ENCODE measurements at places on chromosomes 1 and 21.
A peak's percentile ranks its signal among the peaks of the same experiment; 100 is the strongest.

DNA sequence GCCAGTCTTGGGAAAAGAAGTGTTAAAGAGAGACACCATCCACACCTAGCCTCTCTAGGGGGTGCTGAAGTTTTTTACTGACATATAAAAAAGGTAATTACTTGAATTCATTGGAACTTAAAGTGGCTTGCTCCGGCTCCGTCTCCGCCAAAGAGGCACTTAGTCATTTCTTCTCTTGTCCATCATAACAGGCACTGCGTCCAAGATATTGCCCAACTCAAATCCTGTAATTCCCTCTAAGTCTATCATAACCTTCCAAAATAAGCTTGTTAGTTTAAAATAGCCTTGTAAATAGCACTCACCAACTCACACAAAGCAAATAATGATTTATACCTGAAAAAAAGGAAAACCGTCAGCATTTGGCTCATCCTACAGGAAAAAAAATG, 160.5 kb downstream of the ZBTB18 start:
- DNase-seq = no peak

DNA sequence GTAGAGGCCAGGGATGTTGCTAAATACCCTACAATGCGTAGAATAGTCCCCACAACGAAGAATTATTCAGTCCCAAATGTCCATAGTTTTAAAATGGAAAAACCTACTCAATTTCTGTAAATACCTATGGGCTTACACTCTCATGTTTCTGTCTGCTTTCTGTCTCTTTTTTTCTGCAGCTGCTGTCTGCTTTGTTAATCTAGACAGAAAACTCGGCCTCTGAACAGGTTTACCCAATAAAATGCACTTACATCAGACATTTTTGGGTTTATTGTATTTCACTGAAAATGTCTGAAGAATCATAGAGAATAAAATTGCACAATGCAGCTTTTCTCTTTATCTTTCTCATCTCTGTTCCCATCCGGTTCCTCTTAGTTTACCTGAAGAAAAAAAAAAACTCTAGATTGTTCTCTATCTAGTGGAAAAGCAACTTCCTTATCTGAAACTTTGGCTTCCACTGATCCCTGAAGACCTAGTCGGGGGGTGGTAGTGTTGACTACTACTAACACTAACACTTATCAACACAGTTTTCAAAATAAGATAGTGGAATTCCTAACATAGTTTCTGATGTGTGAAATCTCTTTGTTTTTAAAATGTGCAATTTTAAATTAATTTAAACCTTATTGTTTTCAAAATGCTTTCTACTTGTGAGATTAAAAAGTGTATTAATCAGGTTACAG, 76.9 kb upstream of the CCDC190 start:
- no peak for DNase-seq

DNA sequence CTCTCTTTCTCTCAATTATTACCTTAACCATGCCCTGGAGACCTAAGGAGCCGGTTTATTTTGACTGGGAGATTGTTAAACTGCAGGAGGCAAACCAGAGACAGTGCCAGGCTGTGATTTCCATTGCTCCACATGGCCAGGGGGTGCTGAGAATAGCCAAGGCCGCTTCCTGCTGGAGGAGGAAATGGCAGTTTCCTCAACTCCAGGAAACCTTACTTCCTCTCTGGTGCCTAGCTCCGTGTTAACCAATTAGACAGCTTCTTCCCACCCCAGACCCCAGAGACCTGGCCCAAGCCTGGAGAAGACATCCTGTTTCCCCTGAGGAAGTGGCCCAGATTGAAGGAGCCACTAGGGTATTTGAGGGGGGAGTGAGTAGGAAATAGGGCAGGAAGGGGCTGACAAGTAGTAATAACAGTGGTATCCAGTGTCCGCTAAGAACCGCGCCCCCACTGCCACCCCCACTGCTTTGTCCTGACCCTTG, 161.2 kb downstream of the PLPP3 start:
- DNase-seq = no peak

DNA sequence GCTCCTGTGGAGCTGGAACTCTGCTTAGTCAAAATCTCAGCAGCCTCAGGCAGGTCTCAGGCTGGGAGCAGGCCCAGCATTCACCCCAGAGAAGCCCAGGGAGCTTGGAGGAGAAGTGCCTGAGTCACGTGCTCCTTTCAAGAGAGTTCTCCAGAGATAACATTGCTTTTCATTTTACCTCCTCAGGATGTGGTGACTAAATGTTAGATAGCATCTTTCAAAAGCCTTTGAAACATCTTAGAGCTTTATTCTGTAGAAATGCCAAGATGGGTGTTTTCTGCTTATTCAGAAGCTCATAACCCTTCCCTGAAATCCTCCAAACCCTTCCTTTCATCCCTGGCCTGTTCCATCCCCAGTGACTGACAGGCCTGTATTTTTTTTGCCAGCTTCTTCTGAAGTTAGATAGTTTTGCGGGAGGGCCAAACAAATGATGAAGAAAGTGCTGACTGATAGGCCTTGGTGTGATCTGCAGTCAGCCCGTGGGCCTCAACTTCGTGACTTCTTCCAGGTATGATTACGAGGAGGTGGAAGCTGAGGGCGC, 58.0 kb downstream of the PGM1 start:
- peak; percentile 38 for DNase-seq
